ENCODE measurements at places on chromosomes 12 and 14.

DNA sequence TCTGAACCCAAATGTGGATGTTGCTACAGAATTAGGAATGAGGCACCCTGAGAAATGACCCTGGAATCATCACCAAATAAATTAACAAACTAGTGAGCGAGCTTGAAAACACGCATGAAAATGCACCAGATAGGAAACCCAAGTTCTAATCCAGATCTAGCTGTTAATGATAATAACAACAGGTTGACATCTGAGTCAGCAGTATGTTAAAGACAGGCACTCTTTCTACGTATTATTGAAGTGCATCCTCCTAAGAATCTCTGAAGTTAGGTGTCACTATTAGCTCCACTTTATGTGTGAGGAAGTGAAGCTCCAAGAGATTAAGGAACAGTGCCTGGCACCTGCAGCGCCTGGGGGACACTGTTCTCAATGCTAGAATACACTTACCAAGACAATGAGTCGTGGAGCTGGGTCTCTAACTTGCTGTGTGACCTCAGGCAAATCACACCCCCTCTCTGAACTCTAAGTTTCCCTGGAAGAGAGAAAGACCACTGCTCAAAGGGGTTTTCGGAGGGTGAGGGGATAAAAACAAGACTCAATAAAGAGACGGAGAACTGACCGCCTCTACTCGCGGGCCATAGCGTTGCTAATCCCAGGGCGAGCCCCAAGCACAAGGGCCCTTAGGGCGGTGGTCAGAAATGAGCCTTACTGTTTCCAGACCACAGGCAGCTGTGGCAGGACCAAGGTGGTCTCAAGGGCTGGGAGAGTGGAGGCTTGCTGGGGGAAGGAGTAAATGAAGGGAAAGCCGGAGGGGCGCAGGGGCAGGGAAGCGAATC, 2.1 kb downstream of the SLC6A12 start:
- no peak for DNase-seq

DNA sequence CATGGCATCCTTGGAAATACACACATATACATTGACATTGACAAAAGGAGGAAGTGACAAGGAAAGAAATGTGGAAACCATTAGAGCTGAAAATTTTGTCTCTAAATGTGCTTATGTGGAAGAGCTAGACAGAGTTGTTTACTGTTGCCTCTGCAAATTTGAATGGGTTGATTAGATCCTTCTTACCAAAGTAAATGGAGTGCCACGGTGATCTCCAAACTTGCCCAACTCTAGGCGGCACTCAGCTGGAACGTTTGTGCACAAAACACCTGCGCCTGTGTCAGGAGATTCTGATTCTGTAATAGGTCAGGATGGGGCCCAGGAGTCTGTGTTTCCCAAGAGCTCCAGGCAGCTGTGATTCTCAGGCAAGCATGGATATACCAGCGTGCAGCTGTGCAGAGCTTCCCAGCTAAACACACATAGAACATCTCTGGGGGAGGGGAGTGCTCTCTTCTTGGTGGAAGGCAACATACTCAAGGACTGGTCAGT, 77.8 kb upstream of the BDKRB2 start:
- no peak for DNase-seq

GRCh38 chr12:62247281-62248045, 12.7 kb upstream of the USP15 start:
- no peak for DNase-seq

DNA sequence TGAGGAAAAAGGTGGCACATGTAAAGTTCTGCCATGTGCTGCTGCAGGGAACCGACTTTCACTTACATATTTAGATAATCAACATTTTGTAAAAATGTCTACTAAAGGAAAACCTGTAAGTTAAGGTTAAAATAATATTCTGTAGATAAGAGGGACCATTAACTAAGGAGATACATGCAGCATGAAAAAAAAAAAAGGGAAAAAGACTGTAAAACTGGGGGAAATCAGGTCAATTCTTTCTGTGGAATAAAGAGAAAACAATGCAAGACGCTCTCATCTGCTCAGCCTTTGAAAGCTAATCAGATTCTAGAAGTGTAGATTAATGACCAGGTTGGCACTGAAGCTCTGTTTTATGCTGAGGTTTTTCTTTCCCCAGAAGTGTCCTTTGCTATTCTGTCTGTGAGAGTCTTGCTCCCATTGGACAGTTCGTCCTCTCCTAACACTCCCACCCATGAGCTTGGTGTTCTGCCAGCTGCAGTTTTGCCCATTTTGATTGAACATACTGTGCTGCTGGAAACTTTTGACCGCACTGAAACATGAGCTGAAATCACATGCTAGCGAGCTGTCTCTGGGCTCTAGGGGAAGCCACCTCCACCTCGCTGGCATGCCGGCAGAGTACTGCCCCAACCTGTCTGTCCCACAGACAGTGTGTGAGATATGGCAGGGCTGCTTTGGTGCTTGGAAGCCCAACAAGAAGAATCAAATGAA, 39.7 kb downstream of the PPTC7 start:
- no peak for DNase-seq

DNA sequence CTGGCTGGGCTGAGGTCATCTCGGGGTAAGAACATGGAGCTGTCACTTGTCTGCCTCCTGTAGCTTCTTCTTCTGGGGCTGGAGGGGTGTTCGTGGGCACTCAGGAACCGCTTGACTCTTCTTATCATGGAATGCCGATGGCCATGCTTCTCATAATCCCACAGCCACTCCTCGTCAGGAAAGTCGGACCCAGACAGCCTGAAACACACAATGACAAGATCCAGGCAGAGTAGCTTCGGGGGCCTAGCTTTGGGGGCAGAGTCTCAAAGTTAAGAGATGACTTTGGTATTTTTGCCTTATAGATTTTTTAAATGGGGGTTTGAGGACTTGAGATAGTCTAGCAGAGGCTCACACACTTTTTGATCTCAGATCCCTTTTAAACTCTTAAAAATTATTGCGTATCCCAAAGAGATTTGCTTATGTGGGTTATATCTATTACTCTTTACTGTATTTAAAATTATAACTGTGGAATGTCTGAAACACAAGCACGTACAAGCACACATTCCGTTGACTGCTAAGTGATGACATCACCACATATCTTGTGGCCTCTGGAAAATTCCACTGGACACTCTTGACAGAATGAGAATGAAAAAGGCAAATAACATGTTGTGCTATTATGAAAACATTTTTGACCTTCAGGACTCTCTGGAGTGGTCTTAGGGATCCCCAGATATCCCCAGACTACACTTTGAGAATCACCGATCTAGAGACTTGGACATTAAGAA, 43.3 kb downstream of the BEST3 start:
- no peak for DNase-seq

GRCh38 chr12:64270411-64270810, 48.3 kb upstream of the KICS2 start:
- DNase-seq, result no peak

- no peak for DNase-seq
These were observed 11.5 kb downstream of the SLC38A2 start for GRCh38 chr12:46360908-46361666.

GRCh38 chr12:27571463-27571862, 47.5 kb downstream of the PPFIBP1 start:
- DNase-seq, result no peak

DNA sequence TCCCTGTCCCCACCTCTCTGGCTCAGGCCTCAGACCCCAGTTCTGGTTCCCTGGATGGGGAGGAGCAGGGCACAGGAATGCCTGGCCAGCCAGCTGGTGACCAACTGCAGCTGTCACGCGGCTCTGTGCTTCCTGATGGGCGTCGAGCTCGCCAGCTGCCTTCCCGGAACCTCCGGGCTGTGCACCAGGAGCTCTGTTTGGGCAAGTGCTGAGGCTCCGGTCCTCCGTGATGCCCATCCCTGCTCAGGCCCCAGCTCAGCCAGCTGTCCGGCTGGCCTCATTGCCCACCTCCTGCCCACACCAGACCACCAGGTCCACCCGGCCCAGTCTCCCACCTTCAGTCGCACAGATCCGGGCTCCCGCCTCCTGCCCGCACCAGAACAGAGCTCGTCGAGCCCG, 4.8 kb downstream of the IFFO1 start:
- DNase-seq, result no peak

DNA sequence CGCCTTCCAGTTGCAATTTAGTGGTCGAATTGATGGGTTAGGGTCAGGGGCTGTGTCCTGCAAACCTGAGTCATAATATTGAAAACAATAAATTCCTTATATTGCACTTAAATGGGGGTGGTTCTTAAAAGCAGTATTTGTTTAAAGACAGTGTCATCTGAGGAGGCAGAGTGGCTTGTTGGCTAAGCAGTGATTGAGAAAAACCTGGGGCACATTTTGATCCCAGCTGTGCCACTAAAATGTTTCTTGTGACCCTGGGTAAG, 48.4 kb downstream of the FBXW8 start:
- no peak for DNase-seq

DNA sequence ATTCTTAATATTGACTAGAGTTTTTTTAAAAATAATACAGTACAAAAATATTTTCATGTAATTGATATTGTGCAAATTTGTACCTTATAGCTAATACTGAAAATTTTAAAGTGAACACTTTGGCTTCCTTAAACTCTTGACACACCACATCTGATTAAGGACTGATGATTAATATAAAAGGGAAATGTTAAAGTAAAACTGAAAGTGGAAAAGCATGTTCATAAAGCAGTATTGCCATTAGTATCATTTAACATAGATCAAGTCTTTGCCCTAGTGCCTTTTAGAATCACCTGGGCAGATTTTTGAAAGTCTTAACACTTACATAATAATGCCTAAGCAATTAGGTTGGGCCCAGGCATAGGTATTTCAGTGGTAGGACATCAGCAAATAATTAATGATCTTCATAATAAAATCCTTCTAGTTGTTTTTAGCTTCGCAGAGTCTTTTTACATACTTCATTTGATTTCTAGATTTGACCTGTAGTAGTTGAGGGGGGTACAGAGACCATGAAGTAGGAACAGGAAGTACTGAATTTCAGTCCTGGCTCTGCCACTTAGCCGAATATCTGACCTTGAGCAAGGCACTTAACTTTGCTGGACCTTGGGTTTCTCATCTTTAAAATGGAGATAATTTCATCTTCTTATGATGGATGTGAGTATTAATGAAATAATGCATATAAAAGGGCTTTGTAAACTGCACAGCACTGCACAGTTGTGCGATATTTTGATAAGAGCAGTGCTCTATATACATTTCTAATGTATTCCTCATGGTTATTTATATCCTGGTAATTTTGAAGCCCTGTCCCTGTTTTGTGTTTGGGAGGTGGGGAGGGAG, 43.7 kb downstream of the MARK3 start:
- DNase-seq, result peak; percentile 13

DNA sequence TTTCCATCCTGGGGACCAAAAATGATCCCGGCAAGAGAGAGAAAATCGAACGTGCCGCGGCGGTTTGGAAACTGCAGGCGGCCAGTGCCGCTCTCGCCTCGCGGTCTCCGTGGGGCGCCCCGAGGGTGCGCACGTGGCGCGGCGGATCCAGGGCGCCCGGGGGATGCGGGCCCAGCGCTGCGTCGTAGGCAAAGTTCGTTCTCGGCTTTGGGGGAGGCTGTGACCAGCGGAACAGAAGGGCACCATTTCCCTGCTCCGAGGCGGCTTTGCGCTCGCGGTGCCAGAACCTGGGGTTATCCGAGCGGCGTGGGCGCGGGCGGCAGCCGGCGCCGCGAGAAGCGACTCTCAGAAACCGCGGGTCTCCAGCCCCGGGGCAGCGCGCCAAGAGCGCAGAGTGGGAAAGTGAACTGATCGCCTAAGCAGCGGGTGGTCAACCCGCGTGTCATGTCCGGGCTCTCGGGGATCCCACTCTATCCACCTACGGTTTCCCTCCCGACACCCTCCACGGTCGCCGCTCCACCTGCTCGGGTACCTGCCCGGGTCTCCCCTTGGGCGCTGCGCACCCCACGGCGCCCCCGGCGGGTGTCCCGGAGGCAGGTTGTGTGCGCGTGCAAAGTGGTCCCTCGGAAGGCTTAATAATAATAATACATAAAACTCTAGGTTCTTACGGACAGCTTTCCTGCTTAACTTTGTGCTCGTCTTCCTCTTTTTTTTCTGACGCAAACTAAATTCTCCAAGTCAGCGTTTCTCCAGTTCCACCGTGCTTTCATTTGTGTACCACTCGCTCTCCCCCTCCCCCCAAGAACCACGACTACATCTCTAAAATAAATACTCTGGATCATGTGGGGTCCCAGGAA, 1.2 kb downstream of the ESRRB start:
- no peak for DNase-seq

GRCh38 chr12:58225203-58225877, 284.0 kb downstream of the ATP23 start:
- DNase-seq, result no peak

GRCh38 chr12:3300833-3301401, 190.1 kb upstream of the PRMT8 start:
- DNase-seq, result no peak

DNA sequence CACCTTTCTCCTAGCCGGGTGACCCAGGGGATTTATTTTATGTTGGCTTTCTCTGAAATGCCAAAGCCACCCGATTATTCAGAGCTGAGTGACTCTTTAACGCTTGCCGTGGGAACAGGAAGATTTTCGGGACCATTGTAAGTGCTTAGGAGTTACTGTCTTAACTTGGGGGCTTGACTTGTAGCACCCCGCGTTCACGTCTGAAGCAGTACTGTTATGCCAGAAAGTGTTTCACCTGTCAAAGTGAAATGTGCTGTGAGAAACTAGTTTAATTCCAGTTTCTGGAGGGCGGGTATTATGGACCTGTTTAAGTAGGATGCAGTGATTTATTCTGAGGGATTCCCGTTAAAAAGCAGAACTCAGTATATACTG, 218 bp downstream of the LYSET start:
- no peak for DNase-seq

GRCh38 chr14:103508521-103509329, 13.9 kb downstream of the CKB start:
- DNase-seq, result no peak

- no peak for DNase-seq
These were observed 235.5 kb downstream of the TMEM121 start for GRCh38 chr14:105761842-105762241.

DNA sequence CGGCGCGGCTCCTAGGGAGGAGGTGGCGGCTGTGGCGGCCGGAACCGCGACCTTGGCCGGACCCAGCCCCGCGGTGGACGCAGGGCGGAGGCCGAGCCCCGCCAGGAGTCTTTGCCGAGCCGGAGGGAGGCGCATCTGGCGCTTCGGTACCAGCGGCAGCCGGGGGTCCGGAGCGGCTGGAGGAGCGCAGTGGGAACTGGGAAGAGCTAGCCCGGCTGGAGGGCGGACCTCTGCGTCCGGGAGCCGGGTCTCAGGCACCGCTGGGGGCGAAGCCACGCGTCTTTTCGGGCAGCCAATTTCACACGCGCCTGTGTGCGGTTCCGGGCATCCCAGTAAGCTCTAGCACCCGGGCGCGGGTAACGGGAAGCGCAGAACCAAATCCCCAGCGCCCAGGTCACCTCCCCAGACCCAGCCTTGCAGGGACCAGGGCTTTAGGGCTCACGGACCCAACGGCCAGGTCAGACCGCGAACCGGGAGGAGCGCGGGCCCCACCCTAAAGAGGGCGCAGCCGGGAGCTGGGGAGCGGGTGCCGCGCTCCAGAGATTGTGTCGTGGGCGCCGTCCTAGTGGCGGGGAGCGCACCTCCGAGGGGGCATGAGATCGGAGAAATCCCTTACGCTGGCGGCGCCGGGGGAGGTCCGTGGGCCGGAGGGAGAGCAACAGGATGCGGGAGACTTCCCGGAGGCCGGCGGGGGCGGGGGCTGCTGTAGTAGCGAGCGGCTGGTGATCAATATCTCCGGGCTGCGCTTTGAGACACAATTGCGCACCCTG, 89.4 kb downstream of the GALNT8 start:
- DNase-seq, result peak; percentile 31
